ENCODE measurements at places on chromosomes 1 and 21. TPM values are rescaled to one million over a fixed set of nuclear protein-coding genes. Genes with fewer than 3 reads are reported as not detected.

The PLXNA2 gene
- total RNA-seq: 1.1 TPM

The CELA2B gene
- not detected for total RNA-seq

The TFAP2E gene
- 1.0 TPM for total RNA-seq

The CLEC20A gene
- not detected for total RNA-seq

The IFI44L gene
- total RNA-seq: 2.3 TPM

The IRF6 gene
- 1.2 TPM for total RNA-seq

The NFASC gene
- total RNA-seq: 0.11 TPM

The LYPD8 gene
- total RNA-seq: not detected

The TNFRSF1B gene
- 174 TPM for total RNA-seq

The BNIPL gene
- total RNA-seq: 0.75 TPM

The SYPL2 gene
- not detected for total RNA-seq

The ADAR gene
- 223 TPM for total RNA-seq

The CD164L2 gene
- not detected for total RNA-seq

The OR2T29 gene
- not detected for total RNA-seq

The OR6N1 gene
- not detected for total RNA-seq

The OR1C1 gene
- not detected for total RNA-seq

The FCRL6 gene
- total RNA-seq: 1.5 TPM

The FCGR1A gene
- total RNA-seq: not detected

The RGSL1 gene
- not detected for total RNA-seq

The CHODL gene
- 0.22 TPM for total RNA-seq

The AMY2A gene
- total RNA-seq: not detected

The CACNA1S gene
- total RNA-seq: not detected

The FAM177B gene
- not detected for total RNA-seq

The CYYR1 gene
- not detected for total RNA-seq

The IVL gene
- not detected for total RNA-seq

The SYCP1 gene
- not detected for total RNA-seq

The CFAP45 gene
- total RNA-seq: 0.75 TPM

The RCSD1 gene
- 47.9 TPM for total RNA-seq

The SLC6A17 gene
- 0.07 TPM for total RNA-seq

The KRTAP19-3 gene
- total RNA-seq: not detected

The C1QA gene
- 0.22 TPM for total RNA-seq

The ATPAF1 gene
- total RNA-seq: 40.2 TPM

The ZNF692 gene
- 56.0 TPM for total RNA-seq

Data from CD8-positive, alpha-beta memory T cell (primary cell).